Kidney (tissue), 22 donors: ENCODE measurements at places on chromosomes 7 and 10. TPM values are rescaled to one million over a fixed set of nuclear protein-coding genes. Genes with fewer than 3 reads are reported as not detected.

DNA sequence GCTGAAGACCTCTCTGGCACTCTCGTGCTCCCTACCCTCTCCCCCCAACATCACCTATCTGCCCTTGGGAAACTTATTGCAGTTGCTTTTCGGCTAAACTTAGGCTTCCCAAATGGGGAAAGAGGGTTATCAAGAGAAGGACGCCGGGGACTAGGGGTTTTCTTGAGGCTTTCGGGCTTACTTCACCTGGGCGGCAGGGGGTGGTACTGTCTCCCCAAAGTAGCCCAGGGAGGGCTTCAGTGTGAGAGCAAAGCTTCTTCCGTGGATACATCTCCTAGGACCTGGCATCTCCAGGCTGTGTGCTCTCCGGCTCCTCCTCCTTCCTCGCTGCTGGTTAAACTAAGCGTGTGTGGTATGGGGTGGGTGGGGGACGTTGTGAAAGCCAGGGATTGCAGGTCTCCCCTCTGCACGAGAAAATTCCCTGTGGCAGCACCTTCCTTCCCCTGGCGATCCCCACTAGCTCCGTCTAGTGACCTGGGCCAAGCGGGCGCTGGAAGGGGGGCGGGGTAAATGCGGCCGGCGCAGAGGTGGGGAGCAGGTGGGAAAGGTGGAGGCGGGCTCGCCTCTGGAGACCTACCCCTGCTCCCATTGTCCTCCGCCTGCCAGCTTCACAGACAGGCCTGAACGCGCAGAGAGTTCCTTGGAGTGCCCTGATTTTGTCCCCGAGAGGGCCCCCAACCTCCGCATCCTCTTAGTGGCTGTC lies 1.1 kb downstream of the PLXDC2 start:
- DNase-seq: peak; percentile 78

DNA sequence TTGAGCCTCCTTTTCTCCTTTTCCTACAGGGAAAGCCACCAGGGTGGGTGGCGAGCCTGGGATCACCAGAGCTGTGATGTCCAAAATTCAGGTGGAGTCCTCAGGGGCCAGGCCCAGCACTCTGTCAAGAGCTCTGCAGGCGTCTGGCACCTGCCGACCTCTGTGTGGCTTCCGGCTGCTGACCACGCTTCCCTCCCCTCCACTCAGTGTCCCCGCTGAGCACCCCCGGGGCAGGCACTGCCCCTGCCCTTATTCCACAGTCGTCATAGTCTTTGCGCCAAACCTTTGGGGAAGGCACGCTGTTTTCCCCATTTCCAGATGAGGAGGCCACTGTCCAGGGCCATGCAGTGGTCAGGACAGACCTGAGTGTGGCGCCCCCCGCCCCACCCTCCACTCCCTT lies 7.5 kb downstream of the MTG1 start:
- DNase-seq: no peak

DNA sequence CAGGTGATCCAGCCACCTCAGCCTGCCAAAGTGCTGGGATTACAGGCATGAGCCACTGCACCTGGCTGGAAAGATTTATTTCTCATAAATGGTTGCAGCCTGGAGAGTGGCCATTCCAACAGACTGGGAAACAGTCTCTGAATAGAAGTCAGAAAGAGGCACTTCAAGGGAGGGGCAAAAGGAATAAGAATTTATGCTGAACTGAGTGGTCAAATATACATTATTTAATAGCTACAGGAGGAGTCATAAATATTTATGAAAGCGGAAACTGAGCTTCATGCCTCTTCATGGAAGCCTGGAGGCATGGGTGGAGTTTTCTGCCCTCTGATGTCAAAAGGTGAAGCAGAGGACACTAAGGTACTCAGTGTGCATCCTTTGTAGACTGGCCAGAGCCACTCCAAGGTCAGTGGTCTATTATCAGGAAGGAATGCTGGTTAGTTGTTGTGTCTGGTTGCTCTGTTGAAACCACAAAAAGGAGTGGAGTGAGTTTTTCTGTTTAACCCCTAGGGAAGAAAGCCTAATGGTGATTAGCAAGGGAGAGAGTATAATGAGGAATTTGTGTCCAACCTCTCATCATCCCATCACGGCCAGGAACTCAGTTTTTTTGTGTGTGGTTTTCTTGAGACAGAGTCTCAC lies 9.3 kb upstream of the NRBF2 start:
- no peak for DNase-seq

DNA sequence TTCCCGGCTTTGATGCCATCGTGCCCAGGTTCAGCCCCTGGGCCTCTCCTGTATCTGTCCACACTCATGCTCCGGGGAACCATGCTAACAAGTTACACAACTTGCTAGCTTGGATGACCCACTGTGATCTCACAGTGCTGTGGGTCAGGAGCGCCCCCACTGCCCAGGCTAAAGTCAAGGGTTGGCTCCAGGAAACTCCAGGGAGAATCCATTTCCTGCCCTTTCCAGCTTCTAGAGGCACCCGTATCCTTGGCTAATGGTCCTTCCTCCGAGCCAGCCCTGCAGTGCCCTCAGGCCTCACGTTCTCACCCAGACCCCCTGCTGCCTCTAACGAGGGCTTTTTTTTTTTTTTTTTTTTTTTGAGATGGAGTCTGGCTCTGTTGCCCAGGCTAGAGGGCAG lies 19.5 kb downstream of the AMZ1 start:
- DNase-seq: no peak

OPN1SW gene
- total RNA-seq: not detected
